A549 treated with AZD2906 at 1 μM for 4 hours (cell line): ENCODE measurements at places on chromosomes 1 and 21. TPM values are rescaled to one million over a fixed set of nuclear protein-coding genes. Genes with fewer than 3 reads are reported as not detected.

PTPN7 gene
- 0.05 TPM in 1 of 5 replicates, not detected in the others for total RNA-seq

NPHS2 gene
- total RNA-seq: not detected in 5 replicates

XCL2 gene
- not detected in 5 replicates for total RNA-seq

SEC22B gene
- 6.8 to 8.3 TPM (median 7.7 TPM) in 5 replicates for total RNA-seq

DYNLT4 gene
- 0.63 to 0.93 TPM (median 0.68 TPM) in 4 of 5 replicates, not detected in the other for total RNA-seq

ADAMTS5 gene
- total RNA-seq: not detected in 5 replicates

RBP7 gene
- total RNA-seq: 4.8 to 6.0 TPM (median 5.2 TPM) in 5 replicates

SLC45A1 gene
- 8.8 to 12.0 TPM (median 11.0 TPM) in 5 replicates for total RNA-seq

RGS4 gene
- 0.10 TPM in 1 of 5 replicates, not detected in the others for total RNA-seq

KCNE1 gene
- 0.06 to 0.08 TPM in 2 of 5 replicates, not detected in the others for total RNA-seq

ADAM30 gene
- total RNA-seq: not detected in 5 replicates

NID1 gene
- total RNA-seq: 5.3 to 9.1 TPM (median 7.7 TPM) in 5 replicates

TEX38 gene
- total RNA-seq: not detected in 5 replicates

SLAMF8 gene
- total RNA-seq: 0.10 to 0.25 TPM (median 0.16 TPM) in 5 replicates

ELAPOR1 gene
- total RNA-seq: 0.53 to 0.71 TPM (median 0.56 TPM) in 5 replicates

PPIAL4G gene
- not detected in 5 replicates for total RNA-seq

UBE2U gene
- not detected in 5 replicates for total RNA-seq

PRR9 gene
- 0.05 TPM in 1 of 5 replicates, not detected in the others for total RNA-seq

CYP4A22 gene
- not detected in 5 replicates for total RNA-seq

RASAL2 gene
- 15.7 to 19.5 TPM (median 17.4 TPM) in 5 replicates for total RNA-seq

MAP1LC3C gene
- total RNA-seq: 0.12 to 0.18 TPM (median 0.14 TPM) in 4 of 5 replicates, not detected in the other

MSH4 gene
- 0.02 TPM in 2 of 5 replicates, not detected in the others for total RNA-seq

PLXNA2 gene
- 3.5 to 3.8 TPM (median 3.5 TPM) in 5 replicates for total RNA-seq

TRPM2 gene
- 7.5 to 10.7 TPM (median 8.7 TPM) in 5 replicates for total RNA-seq

HSD3B2 gene
- not detected in 5 replicates for total RNA-seq

KRTAP7-1 gene
- not detected in 5 replicates for total RNA-seq

AVPR1B gene
- total RNA-seq: not detected in 5 replicates

AMY2A gene
- not detected in 5 replicates for total RNA-seq

RNF186 gene
- total RNA-seq: not detected in 5 replicates

RAB7B gene
- total RNA-seq: 0.91 to 1.6 TPM (median 1.1 TPM) in 5 replicates

MTARC2 gene
- total RNA-seq: 10.5 to 13.3 TPM (median 10.8 TPM) in 5 replicates

PDC gene
- total RNA-seq: 0.05 TPM in 1 of 5 replicates, not detected in the others

OVAAL gene
- 0.08 to 0.17 TPM (median 0.14 TPM) in 4 of 5 replicates, not detected in the other for total RNA-seq

TCHHL1 gene
- total RNA-seq: not detected in 5 replicates
